T-cell (primary cell): ENCODE measurements at places on chromosomes 16 and 17.

DNA sequence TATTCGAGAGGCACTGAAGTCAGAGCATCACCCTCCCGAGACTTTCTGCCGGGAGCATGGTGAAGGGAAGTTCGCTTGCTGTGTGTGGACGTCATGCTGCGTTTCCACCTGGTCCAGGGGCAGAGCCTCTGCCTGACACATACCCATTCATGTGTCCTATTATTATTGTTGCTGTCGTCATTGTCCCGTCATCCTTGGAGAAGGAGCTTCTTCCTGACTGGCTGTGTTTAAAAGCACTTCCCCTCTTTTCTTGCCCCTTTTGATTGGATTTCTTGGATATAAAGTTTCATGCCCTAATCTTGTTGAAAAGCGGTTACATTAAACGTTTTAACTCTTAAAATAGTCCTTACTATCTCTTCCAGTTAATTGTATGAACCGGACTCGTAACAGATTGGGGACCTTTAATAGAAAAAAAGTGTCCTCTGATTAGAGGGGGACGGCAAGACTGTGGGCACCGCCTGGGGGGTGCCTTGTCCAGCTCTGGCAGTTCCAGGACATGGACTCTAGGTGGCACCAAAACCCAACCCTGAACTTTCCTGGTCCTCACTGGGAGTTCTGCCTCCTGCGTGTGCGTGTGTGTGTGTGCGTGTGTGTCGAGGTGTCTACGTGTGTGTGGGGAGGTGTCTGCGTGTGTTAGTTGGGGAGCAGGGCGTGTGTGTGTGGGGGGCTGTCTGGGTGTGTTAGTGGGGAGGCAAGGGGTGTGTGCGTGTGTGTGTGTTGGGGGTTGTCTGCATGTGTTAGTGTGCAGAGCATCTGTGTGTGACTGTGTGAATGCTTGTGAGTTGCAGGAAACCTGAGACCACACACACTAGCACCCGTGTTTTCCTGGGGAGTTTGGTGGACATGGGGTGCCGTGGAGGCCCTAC is 133.3 kb upstream of the CIBAR2 start:
- DNase-seq = peak; percentile 39

DNA sequence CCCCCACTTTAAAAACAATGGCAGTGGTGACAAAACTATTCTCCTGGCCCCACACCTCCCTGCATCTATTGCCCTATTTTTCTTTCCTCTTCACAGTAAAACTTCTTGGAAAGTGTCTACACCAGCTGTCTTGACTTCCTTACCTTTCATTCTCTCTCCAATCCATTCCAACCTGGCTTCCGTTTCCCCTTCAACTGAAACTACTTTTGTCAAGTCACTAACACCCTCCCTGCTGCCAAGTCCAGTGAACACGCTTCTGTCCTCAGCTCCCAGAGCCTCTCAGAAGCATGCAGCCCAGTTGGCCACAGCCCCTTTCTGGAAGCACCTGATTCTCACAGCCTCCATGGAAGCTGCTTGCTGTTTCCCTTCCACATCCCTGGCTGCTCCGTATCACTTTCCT is 4.0 kb upstream of the SCN4A start:
- no peak for DNase-seq

- DNase-seq = no peak
Measured at GRCh38 chr17:913207-913606, 66.4 kb downstream of the NXN start.

DNA sequence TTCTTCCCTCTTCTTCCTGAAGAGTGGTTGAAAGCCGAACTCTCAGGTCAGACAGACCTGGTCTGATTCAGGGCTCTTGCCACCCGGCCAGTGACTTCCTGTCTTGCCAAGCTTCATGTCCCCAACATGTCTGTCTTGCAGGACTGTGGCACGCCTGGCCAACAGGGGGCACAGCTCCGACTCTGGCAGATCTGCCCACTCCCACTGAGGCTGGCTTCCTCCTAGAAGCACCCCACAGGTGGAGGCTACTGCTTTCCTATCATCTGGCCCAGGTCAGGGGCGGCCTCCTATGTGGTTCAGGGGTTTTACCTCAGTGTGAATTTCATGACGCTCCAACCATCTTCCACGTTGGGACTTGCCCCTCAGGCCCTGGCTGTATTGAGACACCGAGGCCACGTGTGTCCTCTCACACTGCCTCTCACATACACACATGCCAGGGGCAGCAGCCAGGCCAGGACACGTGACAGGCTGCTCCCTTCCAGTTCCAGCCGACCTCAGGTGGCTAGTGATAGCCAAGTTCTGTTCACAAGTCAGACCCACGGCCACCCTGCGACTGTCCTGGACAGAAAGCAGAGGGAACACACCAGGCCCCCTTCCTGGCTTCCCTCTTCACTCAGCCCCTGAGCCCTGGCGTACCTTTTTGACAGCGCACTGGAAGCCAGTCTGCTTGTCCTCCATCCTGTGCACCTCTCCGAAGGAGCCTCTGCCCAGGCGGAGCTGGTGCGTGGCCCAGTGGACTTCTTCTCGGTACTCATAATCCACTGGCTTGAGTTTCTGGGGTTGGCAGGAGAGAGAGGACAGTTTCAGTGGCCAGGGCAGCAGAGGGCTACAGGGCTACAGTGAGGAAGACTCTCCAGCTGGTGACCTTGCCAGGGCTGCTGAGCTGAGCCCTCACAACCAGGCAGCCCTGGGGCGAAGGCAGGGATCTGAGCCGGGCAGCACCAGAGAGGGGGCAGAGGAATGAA is 22.6 kb upstream of the SPATA32 start:
- DNase-seq = no peak

GRCh38 chr17:65489413-65490155 is 71.9 kb downstream of the AXIN2 start:
- DNase-seq = no peak

DNA sequence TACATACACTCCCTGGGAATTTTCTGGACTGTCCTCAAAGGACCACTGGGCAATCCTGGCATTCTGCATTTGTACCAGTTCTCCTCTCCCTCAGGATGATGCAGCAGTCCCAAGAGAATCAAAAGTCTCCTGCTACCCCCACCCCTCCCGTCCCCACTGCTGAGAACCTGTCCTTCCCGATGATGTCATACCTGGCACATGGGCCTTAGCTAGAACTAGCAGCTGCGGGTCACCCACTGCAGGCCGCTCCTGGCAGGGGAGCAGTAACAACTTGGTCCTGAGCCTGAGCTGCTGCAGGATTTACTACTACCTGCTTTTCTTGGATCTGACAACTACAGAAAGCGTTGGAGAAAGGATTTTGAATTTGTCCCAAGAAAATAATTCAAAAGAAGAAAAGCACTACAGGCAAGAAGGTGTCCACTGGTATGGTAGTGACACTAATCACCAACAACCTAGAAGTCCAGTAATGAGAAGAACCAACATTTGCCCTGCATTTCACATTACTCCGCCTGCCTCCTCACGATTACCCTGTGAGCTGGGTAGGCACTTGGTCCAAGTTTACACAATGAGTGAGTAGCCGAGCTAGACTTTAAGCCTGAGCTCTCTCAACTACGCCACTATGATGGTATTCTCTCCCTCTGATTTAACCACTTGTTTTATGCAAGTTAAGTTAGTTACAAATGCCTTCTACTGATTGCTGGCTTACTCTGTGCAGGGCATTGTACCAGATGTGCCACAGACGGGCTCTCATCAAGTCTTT is 55.3 kb upstream of the ETV4 start:
- DNase-seq = no peak

DNA sequence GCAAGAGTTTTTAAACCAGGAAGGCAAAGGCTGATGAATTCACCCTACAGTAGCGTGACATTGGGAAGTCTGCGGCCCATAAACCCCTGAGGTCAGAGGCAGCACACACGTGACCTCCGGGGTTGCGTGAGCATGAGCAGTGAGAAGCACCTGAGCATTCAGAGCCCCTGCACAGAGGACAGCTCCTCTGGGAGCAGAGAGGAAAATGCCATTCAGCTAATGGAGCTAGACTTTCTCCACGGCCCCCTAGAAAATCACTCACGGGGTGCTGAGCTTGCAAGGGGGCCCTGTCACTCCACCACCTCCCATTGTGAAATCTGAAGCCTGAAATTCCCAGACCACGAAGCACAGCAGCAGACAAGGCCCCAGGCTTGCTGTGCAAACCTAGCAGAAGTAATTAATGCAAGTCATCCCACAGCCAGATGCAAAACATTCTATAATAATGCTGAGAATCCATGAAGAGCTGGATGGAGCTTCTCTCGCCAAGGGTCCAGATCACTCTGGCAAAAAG is 114.9 kb upstream of the RCVRN start:
- no peak for DNase-seq
